ENCODE measurements at places on chromosomes 1 and 21. TPM values are rescaled to one million over a fixed set of nuclear protein-coding genes. Genes with fewer than 3 reads are reported as not detected.

GRCh38 chr1:205043866-205044265 is 854 bp downstream of the CNTN2 start:
- H3K27me3 ChIP-seq, result peaks cover 99% of the 10 kb centered on the region
- H3K27ac ChIP-seq, result no peak overlapping the region
- no peak overlapping the region for H3K4me3 ChIP-seq
- no peaks in the 10 kb centered on the region for H3K36me3 ChIP-seq
- H3K4me1 ChIP-seq, result no peaks in the 10 kb centered on the region
- no peak for DNase-seq

- no peak overlapping the region for H3K27ac ChIP-seq
- no peak for DNase-seq
- no peaks in the 10 kb centered on the region for H3K27me3 ChIP-seq
- H3K36me3 ChIP-seq, result no peaks in the 10 kb centered on the region
- H3K4me1 ChIP-seq, result no peaks in the 10 kb centered on the region
- no peak overlapping the region for H3K4me3 ChIP-seq
Observed at GRCh38 chr1:224707843-224708725, 92.0 kb downstream of the CNIH3 start.

DNA sequence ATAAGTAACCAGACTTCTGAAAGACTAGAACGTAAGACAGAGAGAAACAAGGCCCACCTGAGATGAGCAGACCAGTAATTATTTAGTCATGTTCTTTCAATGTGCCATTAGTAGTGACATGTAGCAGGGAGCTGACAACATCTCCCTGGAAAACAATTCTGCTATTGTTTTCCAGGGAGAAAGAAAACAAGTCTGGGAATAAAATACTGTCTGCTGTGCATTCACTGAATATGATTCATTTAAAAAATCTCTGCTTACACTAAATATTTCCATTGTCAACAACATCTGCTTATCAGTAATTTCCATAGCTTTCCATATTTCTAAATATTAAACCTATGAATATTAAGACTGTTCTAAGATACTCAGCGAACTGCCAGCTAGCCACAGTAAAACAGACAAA is 80.0 kb downstream of the VCAM1 start:
- H3K27me3 ChIP-seq, result no peaks in the 10 kb centered on the region
- no peaks in the 10 kb centered on the region for H3K4me1 ChIP-seq
- DNase-seq, result no peak
- H3K36me3 ChIP-seq, result no peaks in the 10 kb centered on the region
- no peak overlapping the region for H3K27ac ChIP-seq

DNA sequence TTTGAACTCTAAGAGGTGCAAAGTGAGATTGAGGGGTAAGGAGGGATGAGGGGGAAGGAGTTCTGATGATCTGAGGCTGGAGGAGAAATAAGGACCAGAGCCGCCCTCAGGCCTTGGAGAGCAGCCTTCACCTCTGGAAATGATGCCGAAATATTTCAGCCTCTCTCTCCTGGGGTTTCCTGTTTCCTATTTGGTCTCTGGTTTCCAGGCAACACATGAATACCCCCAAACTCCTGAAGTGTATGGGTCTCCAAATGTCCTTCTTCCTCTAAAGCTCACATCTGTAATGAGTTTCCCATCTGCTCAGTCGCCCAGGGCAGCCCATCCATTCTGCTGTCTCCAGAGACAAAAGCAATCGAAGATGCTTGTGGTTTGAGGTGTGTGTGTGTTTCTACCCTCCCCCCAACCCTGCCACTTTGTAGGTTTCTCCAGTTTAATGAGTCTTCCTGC is 52.0 kb upstream of the FAM20B start:
- DNase-seq, result no peak
- H3K36me3 ChIP-seq, result no peaks in the 10 kb centered on the region
- H3K27me3 ChIP-seq, result no peaks in the 10 kb centered on the region
- no peaks in the 10 kb centered on the region for H3K4me1 ChIP-seq
- peak overlapping the region; percentile 95 for H3K27ac ChIP-seq

DNA sequence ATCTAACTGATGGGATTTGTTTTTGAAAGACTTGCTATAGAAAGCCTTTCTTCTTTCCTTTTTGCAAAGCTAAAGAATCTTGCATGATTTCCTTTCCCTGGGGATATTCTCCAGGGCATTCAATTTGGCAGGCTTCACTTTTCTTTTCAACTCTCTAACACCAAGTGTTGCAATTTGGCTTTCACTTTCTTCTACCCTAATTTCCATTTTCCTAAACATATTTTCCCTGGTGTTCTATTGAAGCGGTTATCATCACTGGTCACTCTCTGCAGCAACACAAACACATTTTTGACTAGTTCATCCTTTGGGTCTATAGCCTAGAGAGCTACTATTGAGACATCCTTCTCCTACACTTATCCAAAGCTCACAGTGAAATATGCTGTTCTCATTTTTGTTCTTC is 424.5 kb downstream of the NEGR1 start:
- no peaks in the 10 kb centered on the region for H3K36me3 ChIP-seq
- H3K27ac ChIP-seq, result no peak overlapping the region
- DNase-seq, result no peak
- H3K27me3 ChIP-seq, result no peaks in the 10 kb centered on the region
- H3K4me1 ChIP-seq, result no peaks in the 10 kb centered on the region

GRCh38 chr1:246566813-246567645 is 773 bp downstream of the CNST start:
- H3K36me3 ChIP-seq, result peaks cover 16% of the 10 kb centered on the region
- DNase-seq, result no peak
- peak overlapping the region; percentile 97 for H3K4me3 ChIP-seq
- H3K27ac ChIP-seq, result peak overlapping the region; percentile 48

DNA sequence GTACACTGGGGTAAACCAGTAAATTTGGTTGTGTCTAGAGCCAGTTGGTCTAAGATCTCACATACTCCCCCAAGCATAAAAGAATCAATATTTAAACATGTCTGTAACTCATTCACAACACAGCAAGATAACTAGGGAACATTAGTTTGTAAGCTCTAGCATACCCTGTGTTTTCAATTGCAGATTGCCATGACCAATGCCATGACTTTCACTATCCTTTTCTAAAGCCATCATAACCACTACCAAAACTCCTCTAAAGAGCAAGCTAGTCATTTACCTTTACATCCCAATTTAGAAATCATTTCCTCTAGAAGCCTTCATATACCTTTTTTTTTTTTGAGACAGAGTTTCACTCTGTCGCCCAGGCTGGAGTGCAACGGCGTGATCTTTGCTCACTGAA is 56.5 kb upstream of the PLA2G4A start:
- no peak overlapping the region for H3K27ac ChIP-seq
- no peaks in the 10 kb centered on the region for H3K27me3 ChIP-seq
- peaks cover 6% of the 10 kb centered on the region for H3K4me1 ChIP-seq
- no peak overlapping the region for H3K4me3 ChIP-seq
- no peaks in the 10 kb centered on the region for H3K36me3 ChIP-seq

The YBX1 gene
- total RNA-seq, result 735 TPM

The SASS6 gene
- total RNA-seq, result 15.5 TPM

The FAM20B gene
- total RNA-seq, result 45.3 TPM
